ENCODE measurements at places on chromosomes 5 and 9.

- peaks cover 70% of the 10 kb centered on the region for H3K4me1 ChIP-seq
- DNase-seq: no peak
- H3K27me3 ChIP-seq: no peaks in the 10 kb centered on the region
- no peak overlapping the region for H3K27ac ChIP-seq
- H3K4me3 ChIP-seq: no peak overlapping the region
Measured at GRCh38 chr9:35835216-35835632, 6.2 kb downstream of the TMEM8B start.

DNA sequence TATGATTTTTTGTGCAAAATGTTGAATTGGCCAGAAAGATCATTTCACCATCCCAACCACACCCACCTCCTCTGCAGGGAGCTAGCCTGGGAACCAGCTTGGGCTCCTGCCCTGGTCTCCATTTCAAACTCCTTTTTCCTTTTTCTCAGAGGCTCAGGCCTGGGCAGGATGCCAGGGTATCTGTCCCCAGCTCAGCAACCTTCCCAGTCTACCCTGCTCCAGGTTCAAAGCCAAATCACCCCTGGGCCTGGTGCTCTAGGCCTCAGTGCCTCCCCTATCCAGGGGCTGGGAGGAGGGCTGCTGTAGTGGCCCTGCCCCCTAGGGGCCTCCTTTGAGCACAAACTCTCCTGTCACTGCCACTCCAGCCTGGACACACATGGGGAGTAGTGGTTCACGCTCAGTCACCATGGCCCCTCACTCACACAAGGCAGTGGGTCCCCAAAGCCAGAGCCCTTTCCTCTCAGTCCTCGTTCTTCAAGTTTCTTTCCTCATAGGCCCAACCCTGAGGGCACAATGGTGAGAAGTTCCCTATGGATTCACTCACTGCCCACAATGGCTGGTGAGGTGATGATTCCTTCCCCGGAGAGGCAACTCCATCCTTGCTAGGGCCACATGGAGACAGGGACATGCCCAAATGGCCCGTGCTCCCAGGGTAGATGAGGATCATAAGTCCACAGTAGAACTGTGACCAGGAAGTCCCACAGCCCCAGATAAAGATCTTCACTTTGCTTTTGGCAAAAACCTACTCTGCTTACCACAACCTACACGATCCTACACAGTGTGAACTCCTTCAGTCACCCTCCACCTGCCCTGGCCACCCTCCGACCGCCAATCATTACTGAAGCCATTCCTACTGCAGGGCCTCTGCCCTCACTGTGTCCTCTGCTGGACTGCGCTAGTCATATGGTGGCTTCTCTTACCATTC lies 1.6 kb upstream of the ST6GALNAC4 start:
- H3K4me1 ChIP-seq: peaks cover 57% of the 10 kb centered on the region
- no peaks in the 10 kb centered on the region for H3K36me3 ChIP-seq
- peak; percentile 36 for DNase-seq

GRCh38 chr9:114919611-114920010 lies 10.8 kb downstream of the TNFSF8 start:
- no peaks in the 10 kb centered on the region for H3K27me3 ChIP-seq
- H3K27ac ChIP-seq: no peak overlapping the region
- DNase-seq: peak; percentile 42
- H3K36me3 ChIP-seq: peaks cover 58% of the 10 kb centered on the region
- H3K4me1 ChIP-seq: peaks cover 24% of the 10 kb centered on the region

- H3K4me3 ChIP-seq: no peak overlapping the region
- peaks cover 8% of the 10 kb centered on the region for H3K4me1 ChIP-seq
- no peak overlapping the region for H3K27ac ChIP-seq
- DNase-seq: no peak
- H3K27me3 ChIP-seq: peaks cover 53% of the 10 kb centered on the region
Measured at GRCh38 chr9:96621618-96622017, 2.0 kb upstream of the CDC14B start.

GRCh38 chr5:113163328-113163727 lies 186.7 kb downstream of the DCP2 start:
- no peaks in the 10 kb centered on the region for H3K4me1 ChIP-seq
- H3K4me3 ChIP-seq: no peak overlapping the region
- no peaks in the 10 kb centered on the region for H3K27me3 ChIP-seq
- H3K27ac ChIP-seq: no peak overlapping the region
- no peaks in the 10 kb centered on the region for H3K36me3 ChIP-seq

Measured in CD14-positive monocyte (primary cell).